Caudate nucleus (tissue), 63 donors: ENCODE measurements at places on chromosomes 1 and 21.

- no peak for DNase-seq
Observed at GRCh38 chr1:46429436-46429835, 35.3 kb downstream of the FAAH start.

DNA sequence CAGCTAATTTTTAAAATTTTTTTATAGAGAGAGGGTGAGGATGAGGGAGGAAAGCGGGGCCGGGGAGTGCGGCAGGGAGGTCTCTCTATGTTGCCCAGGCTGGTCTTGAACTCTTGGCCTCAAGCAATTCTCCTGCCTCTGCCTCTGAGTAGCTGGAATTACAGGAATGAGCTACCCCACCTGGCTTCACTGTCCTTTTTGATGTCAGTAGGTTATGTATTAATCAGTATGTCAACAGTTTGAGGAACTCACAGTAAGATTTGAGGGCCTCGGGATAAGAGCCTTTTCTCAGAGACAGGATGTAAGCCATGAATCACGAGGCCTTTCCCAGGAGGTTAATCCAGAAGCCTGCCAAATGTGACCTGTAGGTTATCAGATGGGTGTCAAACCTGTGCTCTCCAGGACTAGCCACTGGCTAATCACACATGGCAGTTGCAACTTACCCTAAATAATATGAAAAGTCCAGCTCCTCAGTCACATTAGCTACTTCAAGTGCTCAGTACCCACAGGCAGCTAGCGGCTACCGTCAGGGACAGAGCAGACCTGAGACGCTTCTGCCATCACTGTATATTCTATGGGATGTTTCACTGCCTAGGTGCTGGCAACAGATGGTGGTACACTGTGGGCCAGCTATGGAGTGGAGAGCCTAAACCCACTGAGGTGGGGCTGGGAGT is 33.1 kb downstream of the TRIM67 start:
- DNase-seq = no peak

- DNase-seq = no peak
Observed at GRCh38 chr1:119139857-119140176, 636 bp downstream of the WARS2 start.

DNA sequence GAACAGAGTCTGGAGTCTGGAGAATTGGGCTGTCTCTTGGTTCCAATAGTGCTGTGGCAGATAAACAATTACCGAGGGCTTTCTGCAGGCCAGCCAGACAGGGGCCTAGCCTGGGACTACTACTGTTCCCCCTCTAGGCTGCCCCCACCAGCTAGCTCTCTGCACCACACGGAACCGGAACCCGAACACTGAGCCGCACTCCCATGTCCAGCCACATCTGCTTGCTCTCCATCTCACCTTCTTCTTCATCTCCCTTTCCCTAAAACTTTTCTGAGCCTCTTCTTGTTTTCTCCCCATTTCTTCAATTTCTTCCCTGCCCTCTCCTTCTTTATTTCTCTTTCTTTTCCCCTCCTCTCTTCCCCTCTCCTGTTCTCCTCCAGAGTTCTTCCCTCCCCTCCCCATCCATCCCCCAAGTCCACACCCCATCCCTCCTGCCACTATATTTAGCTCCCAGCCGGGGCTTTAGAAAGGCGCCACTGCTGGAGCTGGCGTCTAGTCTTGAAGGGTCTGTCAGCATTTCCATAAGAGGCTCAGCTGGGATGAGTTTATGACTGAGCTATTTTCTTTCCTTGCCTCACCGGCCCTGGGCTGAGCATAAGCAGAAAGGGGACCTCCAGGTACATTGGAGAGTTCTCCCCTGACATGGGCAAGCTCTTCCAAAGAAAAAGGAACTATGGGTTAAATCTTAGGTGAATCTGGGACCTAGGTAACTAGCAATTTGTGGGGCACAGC is 25.7 kb upstream of the ATP2B4 start:
- no peak for DNase-seq

DNA sequence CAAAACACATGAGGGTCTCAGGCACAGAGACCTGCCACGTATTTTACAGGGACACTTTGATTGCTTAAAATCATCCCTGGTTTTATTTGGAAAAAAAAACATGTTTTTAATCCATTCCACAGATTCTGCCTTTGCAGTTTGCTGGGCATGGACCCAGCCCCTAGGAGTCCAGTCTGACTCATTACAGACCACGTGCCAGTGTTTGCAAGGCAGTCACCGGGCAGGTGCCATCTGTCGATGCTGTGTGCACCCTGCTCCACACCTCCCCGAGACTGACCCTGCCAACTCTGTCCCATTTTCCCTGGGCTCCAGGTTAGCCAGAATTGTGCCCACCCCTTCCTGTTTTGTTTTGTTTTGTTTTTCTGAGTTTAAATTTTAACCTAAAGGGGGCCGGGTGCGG is 148.4 kb upstream of the TMEM51 start:
- DNase-seq = no peak

- DNase-seq = peak; percentile 76
Observed at GRCh38 chr1:109252893-109253802, 3.8 kb downstream of the CELSR2 start.

DNA sequence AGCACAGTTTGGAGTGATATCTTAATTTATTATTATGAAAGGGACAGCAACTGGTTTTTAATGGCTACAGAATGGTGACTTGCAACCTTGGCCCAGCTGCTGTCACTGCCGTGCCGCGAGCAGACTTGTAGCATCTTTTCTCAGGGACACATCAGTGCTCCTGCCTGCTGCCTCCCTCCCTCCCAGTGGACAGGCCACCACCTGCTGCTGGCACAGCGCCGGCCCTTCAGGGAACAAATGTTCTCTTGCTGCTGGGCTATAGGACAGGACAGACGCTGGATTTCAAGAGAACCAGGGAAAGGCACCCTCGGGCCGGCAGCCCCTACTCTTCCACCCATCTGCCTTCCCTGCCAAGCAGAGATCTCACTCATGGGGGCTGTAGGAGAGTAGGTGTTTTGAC is 413.8 kb upstream of the NFIA start:
- no peak for DNase-seq
